ENCODE measurements at places on chromosomes 1 and 21.

DNA sequence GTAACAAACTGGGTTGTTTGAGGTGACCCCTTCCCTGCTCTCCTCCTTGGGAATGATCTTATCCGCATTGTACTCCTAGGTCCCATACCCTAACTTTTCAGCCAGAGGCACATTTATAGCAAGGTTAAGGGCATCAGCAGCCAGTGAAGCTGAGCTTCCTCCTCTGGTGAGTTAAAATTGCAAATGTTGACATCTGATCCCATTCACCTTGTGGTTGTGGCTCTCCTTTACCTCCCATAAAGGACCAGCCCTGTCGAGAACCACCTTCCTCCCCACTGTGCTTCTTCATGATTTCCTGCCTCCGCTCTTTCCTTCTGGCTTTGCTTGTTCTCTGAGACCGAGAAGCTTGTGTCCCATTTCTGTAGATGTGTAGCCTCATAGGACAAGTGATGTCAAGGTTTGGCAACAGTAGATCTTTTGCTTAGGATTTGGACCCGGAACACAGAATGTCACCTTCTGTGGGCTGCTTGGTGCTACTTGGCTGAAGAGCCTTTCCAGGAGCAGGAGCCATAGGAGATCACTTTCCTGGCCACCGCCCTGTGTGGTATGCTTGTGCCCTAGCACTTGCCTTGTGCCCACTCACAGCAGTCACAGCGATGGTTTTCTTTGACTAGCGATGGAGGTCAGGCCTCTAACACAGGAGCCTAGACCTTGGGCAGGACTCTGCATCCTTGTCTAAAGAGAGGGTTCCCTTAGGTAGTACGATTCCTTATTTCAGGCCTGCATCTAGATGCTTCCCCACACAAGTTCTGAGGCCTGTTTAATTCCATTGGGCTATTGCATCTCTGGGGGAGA, 18.8 kb downstream of the SZRD1 start:
- DNase-seq = no peak

- no peak for DNase-seq
Observed at GRCh38 chr1:98251497-98251896, 330.7 kb upstream of the DPYD start.

GRCh38 chr1:224534731-224535130, 81.4 kb upstream of the CNIH3 start:
- DNase-seq = no peak

DNA sequence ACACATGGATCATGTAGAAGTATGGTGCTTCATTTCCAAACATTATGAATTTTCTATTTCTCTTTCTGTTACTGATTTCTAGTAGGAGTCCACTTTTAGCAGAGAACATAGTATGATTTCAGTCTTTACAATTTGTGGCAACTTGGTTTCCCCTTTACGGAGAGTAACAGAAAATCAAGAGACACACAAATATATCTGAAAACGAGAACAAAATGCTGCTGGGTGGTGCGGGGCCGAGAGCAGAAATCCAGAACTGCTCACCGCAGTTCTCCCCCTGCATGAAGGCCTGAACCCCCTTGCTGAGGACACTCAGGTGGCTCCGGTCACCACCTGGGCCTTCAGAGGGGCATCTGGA, 94.5 kb upstream of the FMN2 start:
- no peak for DNase-seq

DNA sequence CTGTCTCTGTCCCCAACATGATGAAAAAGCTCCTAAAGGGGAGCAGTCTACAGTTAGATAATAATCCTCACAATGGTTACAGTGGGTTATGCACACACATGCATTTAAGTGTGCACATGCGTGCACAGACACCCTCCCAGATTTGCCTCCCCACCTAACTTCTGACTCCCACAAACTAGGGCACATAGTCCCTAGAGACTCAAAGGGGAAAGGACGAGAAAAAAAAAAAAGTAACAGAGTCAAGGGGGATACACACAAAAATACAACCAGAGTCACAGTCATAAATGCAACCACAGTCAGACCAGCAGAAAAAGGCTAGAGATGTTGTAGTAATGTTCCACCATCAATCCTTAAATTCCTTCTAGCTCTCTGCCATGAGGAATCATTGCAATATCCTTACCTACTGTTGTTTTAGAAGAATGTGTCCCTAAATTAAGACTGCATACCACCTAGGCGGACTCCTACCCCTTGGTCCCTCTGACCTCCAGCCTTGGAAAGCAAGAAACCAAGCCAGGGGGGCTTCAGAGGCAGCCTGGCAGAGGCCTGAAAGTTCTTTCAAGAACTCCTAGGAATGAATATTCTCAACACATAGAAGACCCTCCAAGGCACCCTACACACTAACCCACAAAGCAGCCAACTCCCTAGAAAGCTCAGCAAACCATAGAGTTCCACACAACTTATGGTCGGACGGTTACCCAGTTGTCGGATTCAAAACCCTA, 1.3 kb downstream of the CRTC2 start:
- DNase-seq = no peak

Data from activated gamma-delta T cell (primary cell).